ENCODE measurements at places on chromosomes 2 and 18.

- no peak for DNase-seq
These were observed 51.5 kb upstream of the ITGB6 start for GRCh38 chr2:160251569-160251968.

- DNase-seq: no peak
These were observed 417.1 kb upstream of the SALL3 start for GRCh38 chr18:78562531-78562961.

DNA sequence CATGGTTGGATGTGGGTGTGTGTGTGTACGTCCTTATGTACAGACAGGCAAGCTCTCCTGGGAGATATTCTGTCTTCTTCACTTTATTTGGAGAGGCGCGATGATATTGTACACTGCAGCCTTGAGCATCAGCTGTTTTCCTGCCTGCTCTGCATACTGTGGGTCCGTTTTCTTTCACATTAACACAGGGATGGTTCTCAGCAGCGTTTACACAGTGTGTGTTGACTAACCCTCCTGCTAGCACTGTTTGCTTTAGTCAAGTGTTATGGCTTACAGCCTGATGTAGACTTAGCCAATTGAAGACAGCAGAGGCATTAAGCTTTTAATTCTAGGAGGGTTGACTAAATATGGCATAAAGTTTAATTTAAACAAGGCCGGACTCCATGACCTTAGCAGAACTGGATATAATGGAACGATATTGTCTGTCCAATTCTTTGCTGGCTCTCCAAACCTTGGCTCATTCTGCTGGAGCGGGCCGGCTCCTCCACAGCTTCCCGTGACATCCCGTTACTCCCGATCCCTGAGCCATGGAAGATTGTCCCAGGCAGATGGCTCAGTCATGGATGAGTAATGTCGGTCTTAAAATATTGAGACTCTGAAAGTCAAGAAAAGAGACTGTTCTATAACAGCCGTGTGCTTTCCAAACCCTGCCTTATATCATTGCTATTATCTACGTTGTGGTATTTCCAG lies 134.7 kb downstream of the TPGS2 start:
- DNase-seq: no peak

DNA sequence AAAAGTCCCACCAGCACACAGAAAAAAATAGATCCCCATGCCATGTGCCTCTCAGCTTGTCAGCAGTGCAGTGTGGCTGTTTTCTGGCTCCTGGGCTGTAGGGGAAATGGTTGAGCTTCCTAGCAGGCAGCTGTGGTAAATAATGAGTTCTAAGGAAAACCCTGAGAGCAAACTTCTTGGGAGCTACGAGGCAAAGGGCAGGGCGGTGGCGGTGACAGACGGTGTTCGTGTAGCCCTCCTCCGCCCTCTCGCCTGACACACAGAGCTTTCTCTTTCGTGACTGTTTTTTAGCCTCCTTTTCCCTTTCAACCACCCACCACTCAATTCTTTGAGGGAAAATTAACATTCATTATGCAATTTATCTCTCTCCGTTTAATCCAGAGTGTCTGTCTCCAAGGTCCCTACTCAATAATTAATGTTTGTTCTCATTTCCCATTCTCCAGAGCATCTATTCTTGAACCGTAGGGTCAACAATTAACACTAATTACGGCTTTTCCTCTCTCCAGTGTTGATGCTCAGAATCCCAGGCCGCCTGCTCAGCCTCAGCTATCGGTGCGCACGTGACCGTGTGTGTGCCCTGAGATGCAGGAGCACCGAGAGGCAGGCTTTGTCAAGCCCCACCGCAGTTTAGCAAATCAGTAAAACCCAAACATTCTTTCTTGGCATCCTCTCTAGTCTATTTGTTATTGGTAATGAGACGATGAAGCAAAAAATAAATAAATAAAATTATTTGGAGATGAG lies 50.1 kb downstream of the KIAA2012 start:
- DNase-seq: no peak

- no peak for DNase-seq
These were observed 119.3 kb upstream of the SMAD2 start for GRCh38 chr18:48049757-48050156.

DNA sequence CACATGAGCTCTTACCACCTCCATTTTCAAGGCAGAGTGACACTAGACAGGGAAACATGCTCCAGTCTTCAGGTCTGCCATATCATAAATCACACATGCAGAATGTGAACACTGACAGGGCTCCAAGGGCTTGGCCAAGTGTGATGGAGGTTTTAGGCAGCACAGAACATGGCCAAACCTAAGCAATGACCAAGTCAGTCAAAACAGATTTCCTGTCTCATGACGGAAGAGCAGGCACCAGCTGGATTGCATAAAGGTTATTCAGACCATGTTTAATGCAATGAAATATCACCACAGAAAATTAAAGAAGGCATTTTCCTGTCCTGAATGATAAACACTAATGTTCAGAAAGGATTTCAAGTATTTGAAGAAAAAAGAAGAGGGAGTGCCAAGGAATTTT lies 72.5 kb downstream of the SUMO1 start:
- no peak for DNase-seq

GRCh38 chr2:231144896-231145295 lies 20.1 kb upstream of the HTR2B start:
- DNase-seq: no peak

GRCh38 chr2:46497766-46498165 lies 18.4 kb downstream of the TMEM247 start:
- peak; percentile 30 for DNase-seq

DNA sequence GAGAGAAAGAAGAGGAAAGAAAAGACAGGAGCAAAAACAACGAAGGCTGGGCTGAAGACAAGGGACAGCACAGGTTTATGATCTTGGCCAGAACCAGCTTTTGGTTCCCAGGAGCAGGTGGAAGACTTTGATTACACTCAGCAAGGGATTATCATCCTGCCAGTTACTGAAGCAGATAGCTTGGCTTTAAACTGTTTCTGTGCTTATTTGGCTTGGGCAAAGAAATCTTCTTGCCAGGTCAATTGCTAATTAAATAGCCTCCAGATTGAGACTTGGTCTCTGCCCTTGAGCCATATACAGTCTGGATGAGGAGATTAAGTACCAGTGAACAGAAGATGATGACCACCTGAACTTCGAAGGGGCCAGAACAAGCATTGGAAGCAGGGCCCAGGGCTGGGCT lies 22.3 kb upstream of the GRP start:
- no peak for DNase-seq

- DNase-seq: no peak
These were observed 263.2 kb downstream of the EXOC6B start for GRCh38 chr2:72562451-72563153.

DNA sequence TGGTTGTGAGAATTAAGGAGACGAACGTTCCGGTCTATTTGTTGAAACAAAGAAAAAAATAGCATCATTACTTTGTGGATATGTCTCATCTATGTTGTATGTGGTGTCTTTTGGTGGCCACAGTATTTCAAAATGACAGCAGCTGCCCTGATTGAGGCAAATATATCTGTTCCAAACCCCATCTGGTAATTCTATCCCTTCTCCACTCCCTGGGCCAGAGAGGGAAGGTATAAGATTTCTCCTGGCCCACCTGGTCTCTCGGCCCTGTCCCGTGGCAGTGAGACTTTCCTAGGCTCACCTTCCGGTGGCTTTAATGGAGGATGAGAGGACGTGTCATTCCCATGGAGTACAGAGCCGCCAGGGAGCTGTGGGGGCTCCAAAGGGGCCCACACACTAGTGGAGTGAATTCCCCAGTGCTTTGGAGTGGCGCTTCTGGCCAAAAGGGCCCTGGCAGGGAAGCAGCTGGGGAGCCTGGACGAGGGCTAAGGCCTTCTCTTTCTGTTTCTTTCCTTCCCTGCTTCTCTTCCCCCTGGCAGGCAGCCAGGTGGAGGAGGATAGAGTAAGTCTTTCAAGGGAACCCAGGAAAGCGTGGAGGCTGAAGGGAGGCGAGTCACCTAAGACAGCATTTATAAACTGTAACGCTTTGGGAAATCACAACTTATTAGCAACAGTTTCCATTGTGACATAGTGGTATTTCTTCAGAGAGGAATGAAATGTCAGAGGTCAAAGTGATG lies 5.6 kb downstream of the FOSL2 start:
- peak; percentile 34 for DNase-seq

DNA sequence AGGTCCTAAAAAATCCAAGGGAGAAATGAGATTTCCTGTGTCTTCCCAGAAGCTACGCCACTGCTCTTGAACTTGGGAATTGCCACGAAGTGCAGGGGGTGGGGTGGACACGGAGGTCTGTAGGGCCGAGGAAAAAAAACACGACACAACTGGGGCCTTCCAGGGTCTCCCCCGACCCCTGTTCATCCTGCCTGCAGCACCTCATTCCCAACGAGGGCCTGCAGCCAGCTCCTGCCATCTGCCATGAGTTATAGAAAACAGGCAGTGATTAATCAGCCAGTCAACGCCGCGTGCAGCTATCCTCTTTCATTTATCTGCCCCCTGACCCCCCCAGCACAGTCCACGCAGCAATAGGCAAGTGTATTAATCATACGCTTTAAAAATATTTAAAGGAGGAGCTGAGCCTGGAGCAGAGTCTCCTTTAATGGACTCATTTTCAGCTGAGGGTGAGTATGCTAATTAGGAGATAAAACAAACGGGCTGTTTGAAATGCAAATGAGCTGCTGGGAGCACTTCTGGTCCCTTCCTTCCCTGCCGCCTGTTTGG lies 209.9 kb downstream of the TFCP2L1 start:
- peak; percentile 34 for DNase-seq

- DNase-seq: no peak
These were observed 275.9 kb downstream of the DCC start for GRCh38 chr18:52615943-52616342.

DNA sequence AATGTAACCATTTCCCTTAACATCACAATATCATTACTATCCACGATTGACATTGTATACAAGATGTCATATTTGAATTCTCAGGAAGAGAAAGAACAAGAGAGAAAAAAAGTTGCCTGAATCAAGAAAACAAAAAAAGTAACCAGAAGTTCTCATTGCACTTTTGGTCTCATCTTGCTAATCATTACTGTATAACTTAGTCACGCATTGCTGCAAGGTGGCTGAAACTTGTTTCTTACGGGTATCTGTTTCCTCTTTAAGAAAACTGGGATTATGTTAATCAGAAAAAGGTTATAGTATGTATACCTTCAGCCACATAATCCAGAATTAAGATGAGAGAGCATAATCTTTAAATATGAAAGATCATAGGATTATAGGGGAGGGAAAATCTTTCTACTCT lies 639.7 kb upstream of the SYT4 start:
- DNase-seq: no peak

- DNase-seq: no peak
These were observed 970.6 kb upstream of the ACVR2A start for GRCh38 chr2:146874260-146874658.

GRCh38 chr2:172969166-172969565 lies 106.5 kb upstream of the MAP3K20 start:
- DNase-seq: peak; percentile 64

GRCh38 chr2:4272261-4272858 lies 569.0 kb downstream of the DCDC2C start:
- no peak for DNase-seq

DNA sequence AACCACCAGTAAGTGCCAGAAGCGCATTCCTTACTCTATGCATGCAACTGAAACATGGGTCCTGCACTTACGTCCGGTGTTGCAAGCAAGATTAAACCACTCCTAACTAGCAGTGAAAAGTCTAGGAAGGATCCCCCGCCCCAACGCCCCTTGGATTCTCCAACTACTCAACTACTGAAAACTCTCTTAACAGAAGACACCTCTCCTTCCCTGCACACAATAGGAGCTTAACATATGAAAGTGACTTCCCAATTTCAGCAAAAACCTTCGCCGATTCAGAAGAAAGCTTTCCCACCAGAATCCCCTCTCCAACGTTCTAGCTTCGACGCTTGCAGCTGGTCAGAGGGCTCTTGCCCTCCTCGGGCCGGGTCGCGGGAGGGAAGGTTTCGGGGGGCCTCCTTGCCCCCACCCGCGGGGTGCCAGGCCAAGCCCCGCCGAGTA lies 578 bp downstream of the IWS1 start:
- DNase-seq: peak; percentile 20

- DNase-seq: no peak
These were observed 48.8 kb downstream of the C2orf42 start for GRCh38 chr2:70141902-70142589.

- DNase-seq: no peak
These were observed 1943.8 kb upstream of the PIK3C3 start for GRCh38 chr18:40011201-40011600.

- DNase-seq: no peak
These were observed 180.6 kb downstream of the ZNF407 start for GRCh38 chr18:74778191-74778847.

DNA sequence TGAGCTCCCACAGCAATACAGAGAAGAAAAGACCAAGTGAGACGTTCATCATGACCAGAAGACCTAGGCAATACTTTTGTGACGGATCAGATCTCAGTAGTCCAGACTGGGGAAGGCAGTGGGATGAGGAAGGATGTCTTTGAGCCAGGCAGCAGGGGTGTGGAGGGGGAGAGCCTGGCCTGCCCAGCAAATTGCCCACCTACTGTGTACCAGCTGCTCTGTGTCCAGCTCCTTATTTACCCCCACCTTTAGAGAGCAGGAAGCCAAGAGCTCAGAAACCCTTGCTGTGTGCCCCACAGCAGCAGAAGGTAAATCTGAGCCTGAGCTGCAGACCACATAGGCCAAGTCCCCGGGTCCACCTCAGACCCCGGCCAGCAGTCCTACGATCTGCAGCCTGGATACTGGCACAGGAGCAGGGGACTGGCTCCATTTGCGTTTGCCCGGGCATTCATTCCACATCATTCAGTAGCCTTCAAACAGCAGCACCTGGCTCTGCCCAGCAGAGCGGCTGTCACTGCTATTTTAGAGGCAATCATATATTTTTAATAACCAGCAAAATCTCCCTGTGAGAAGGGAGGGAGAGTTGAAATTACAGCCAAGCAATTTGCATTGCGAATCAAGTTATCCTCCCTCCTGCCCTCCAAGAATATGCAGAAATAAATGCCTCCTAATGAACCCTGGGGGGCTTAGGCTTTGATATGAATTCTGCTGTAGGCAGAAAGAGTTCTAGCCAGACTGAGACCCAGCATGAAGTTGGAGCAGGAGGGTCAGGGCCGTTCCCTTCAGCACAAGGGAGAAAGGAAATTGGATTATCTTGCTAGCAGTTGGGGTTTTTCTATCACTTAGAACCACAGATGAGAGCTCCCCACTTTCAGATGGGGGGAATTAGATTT lies 110.0 kb upstream of the FZD7 start:
- no peak for DNase-seq

GRCh38 chr18:45954070-45954934 lies 12.8 kb downstream of the EPG5 start:
- no peak for DNase-seq

GRCh38 chr18:40957533-40958070 lies 997.4 kb upstream of the PIK3C3 start:
- DNase-seq: no peak

- no peak for DNase-seq
These were observed 237.3 kb upstream of the THUMPD2 start for GRCh38 chr2:40016151-40016885.

DNA sequence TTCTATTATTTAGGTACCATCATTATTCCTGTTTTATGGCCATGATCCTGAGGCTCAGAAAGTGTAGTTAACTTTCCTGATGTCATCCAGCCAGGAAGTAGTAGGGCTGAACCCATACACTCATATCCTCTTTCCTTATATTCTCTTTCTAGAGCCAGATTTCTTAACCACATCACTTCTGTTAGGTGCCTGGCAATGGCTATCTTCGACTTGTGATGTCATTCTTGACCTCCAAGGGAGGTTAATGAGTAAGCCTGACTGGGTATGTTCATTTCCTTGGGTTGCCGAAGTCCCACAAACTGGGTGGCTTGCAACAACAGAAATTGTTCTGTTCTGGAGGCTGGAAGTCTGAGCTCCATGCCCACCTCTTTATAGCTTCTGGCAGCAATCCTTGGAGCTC lies 43.4 kb downstream of the ITGB6 start:
- peak; percentile 29 for DNase-seq
